ENCODE measurements at places on chromosomes 1 and 21. TPM values are rescaled to one million over a fixed set of nuclear protein-coding genes. Genes with fewer than 3 reads are reported as not detected.

DNA sequence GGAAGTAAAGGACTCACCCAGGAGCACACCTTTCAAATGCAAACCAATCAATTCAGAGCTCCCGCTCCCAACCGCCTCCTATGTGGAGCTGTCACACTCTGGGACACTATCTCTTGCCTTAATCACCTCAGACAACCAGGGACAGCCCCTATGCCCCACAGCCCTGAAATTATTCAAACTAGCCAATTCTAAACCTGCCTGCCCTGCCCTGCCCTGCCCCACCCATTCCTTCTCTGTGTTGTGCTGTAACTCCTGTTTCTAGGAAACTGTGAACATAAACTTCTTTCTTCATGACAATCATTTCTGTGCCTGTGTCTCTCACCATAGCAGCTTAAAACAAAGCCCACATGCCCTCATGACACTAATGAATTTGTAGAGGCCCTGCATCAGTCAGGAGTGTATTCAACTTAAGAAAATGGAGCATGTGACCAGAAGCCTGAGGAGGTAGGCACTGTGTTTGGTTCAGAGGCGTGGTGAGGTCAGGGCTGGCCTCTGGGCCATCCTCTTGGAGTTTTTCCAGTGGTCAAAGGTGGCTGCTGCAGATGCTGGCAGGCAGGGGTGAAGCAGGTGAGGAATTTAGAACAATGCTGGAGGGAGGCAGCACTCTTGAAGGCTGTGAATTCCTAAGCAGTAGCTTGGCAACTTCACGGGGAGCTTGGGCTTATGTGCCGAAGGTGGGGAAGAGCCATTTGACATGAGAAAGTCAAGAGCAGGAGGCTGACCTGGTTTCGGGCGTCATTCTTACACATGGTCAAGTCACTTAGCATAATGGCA lies 74.5 kb downstream of the RHOU start:
- no peak for DNase-seq

DNA sequence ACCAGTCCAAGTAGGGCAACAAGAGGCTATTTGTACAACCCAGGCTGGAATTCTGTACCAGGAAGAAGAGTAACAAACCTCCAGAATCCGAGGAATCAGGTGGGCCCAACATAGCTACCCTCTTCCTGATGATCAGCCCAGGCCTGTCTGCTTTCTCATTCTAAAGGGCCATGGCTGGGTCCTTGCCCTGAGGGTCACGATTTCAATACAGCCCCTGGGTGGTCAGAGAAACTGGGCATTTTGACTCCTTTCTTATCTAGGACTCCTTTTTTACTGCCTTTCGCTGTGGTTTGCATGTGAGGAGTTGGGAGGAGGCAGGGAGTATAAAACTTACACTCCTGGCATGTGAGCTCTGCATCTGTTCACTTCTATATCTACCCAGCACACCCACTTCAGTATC lies 164.9 kb upstream of the COA6 start:
- no peak for DNase-seq

The SYT14 gene
- 0.07 TPM for total RNA-seq

DNA sequence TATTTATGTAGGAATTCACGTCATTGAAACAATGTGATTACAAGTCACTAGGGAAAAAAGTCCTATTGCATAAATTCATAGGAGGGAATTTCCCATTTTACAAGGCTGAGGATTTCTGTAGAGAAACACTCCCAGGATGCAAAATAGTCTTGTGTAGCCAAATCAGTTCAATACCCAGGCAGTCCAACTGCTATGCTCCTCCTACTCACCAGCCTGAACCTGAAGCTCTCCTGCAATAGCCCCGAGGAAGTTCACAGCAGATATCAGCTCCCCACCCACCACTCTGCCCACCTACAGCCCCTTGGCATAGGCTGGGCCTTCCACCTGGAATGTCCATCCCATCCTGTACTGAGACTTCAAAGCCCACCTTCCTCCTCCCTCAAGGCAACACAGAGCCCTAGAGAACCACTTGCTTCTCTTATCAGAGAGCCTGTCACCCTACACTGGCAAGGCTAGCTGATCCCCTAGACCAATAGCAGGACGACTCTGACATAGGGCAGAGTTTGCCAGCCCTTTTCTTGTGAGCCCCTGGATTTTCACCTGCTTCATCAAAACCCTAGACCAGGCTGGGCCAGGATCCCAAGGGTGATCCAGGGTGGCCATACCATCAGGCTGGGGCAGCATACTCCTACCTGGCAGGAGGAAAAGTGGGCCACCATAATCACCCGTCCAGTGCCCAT lies 1.5 kb downstream of the LSS start:
- no peak for DNase-seq

- DNase-seq: no peak
Measured at GRCh38 chr21:20343186-20343585, 655.0 kb upstream of the NCAM2 start.

GRCh38 chr1:247111259-247111699 lies 7.1 kb upstream of the ZNF669 start:
- no peak for DNase-seq

DNA sequence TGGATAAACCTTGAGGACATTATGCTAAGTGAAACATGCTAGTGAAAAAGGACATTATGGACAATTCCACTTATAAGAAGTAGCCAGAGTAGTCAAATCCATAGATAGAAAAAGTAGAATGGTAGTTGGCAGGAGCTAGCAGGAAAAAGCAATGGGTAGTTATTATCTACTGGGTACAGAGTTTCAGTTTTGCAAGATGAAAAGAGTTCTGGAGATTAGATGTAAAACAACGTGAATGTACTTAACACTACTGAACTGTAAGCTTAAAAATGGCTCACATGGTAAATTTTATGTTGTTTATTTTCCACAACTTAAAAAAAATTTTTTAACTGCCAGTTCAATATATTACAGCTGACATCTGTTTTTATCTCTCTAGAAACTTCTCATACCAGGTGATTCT lies 19.4 kb downstream of the JAK1 start:
- DNase-seq: no peak

The ATAD3C gene
- total RNA-seq: 0.61 TPM

The B3GALT2 gene
- 0.15 TPM for total RNA-seq

The MSH4 gene
- total RNA-seq: 1.7 TPM

DNA sequence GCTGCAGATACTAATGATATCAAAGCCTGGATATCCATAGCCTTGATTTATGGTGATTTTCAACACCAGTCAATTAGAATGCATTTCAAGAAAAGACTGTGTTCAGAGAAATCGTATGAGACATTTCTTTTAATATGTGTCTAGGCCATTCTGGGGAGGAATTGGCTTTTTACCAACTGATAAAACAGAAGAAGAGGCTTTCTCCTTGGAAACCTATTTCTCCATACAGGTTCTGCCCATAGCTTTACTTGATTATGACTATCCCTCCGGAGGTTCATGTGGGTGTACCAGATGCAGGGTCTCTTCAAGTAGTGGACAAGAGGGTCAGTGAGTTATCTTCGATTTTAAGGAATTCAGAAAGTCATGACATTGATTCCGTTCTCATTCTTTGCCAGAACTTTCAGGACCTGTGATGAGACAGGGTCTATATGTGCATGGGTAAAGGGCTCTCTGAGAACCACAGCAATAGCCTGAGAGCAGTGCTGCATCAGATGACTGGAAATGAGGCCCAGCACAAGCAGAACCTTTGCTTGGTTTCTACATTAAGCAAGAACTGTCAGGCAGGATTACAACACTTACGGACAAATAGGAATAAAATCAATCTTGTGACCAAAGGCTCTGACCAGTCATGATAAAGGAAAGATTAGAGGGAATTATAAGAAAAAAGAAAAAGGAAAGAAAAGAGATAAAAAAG lies 263.7 kb upstream of the SGIP1 start:
- no peak for DNase-seq

DNA sequence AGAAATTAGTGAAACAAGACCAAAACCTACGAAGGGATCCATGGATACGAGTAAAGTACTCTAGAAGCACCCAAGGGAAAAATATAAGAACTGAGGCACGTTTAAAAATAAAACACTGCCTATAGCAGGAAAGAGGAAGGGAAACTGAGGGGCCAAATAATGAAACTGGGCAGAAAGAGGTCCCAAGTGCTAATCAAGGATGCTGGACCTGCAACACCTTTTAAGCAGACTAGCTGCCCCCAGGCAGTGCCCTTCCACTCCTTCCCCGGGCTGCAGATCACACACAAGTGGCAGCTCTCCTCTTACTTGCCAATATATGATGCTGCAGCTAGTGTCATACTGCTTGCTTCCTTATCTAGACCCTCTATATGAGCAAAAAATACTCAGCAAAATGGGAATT lies 7.6 kb upstream of the OTUD7B start:
- DNase-seq: no peak

GRCh38 chr1:17161137-17161740 lies 42.0 kb upstream of the PADI2 start:
- DNase-seq: no peak

DNA sequence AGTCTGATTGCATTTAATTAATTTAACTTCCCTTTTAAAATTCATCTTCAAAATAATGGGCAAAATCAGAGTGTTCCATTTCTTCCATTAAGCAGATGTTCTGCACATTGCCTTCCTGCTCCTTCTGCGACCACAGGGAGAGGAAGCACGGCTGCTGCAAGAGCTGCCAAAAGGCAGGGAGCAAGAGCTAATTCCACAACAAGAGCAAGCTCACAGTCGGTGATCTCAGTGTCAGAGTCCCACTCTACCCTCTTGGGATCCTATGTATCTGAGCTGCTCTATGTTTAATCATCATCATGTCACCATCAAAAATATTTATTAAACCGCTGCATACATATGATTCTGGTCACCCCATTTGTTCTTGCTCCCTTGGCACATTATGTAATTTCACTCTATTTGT lies 255.3 kb upstream of the CAMK1G start:
- no peak for DNase-seq

The SYNC gene
- total RNA-seq: 1.3 TPM

GRCh38 chr1:181359012-181359411 lies 124.3 kb upstream of the CACNA1E start:
- no peak for DNase-seq

The MXRA8 gene
- total RNA-seq: 0.74 TPM

The FMO4 gene
- total RNA-seq: 1.4 TPM

DNA sequence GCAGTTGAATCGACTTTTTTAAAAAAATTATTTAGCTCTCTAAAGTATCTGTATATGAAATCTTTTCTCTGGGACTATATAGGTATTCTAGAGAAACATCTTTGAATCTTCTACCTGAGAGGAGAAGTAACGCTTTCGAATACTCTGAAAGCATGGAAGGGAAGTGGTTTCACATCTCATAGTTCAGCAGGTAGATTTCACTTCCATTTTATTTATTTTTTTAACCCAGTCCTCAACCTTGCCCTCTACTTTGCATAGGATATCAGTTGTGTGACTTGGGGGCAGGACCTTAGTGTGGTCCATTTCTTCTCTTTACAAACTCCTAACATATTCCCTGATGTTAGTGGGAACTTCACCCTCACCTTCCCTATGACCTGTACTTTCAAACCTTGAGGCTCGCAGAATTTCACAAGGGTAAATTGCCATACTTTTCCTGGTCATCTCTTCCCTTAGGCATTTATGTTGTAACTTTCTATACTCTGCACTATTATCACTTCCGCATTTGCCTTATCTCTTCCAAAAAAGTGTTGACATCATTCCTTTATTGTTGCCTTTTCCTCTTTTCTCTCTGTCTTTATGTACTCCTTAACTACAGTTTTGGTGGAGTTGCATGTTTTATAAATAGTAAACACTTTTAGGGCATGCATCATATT lies 1208.5 kb upstream of the ADGRL4 start:
- DNase-seq: no peak

- DNase-seq: no peak
Measured at GRCh38 chr1:116521186-116521585, 49.6 kb downstream of the CD58 start.

- DNase-seq: no peak
Measured at GRCh38 chr1:55586771-55587170, 371.6 kb upstream of the USP24 start.
